ENCODE measurements at places on chromosomes 16 and 17.

- peaks cover 45% of the 10 kb centered on the region for H3K4me1 ChIP-seq
- peak overlapping the region; percentile 27 for H3K4me3 ChIP-seq
- H3K27ac ChIP-seq = peak overlapping the region; percentile 74
- H3K27me3 ChIP-seq = no peaks in the 10 kb centered on the region
- peak; percentile 82 for DNase-seq
Observed at GRCh38 chr16:49556606-49557446, 183.2 kb downstream of the C16orf78 start.

DNA sequence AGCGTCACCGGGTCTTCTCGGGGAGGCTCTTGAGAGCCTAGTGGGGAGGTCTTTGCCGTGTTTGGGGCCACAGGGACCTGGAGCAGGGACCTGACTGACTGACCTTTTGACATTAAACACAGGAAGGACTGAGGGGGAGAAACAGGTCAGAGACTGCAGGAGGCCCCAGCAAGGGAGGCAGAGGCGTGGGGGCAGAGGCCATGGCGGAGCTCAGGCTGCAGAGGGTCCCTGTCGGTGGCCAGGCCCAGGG lies 41.6 kb upstream of the GSE1 start:
- DNase-seq = no peak
- no peaks in the 10 kb centered on the region for H3K36me3 ChIP-seq
- H3K4me1 ChIP-seq = peaks cover 52% of the 10 kb centered on the region
- no peaks in the 10 kb centered on the region for H3K27me3 ChIP-seq
- no peak overlapping the region for H3K4me3 ChIP-seq
- no peak overlapping the region for H3K27ac ChIP-seq

DNA sequence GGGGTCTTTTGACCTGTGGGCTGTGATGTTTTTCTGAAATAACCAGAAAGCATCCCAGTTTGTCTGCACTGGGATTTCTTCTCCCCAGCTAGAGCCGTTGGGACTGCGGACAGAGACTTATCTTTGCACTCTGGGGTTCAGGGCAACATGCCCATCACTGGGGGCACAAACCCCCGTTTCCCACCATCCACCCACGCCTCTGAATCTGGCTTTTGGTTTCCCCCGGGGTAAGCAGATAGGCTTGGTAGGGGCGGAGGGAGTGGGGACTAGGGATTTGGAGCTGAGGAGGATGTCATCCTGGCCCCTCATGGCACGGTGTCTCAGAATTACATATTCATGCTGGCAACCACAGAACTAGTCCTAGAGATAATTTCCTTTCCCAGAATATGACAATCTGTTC lies 68.6 kb downstream of the CCDC182 start:
- H3K27ac ChIP-seq = no peak overlapping the region
- no peaks in the 10 kb centered on the region for H3K27me3 ChIP-seq
- no peak overlapping the region for H3K4me3 ChIP-seq

GRCh38 chr17:55237841-55238178 lies 26.9 kb upstream of the HLF start:
- no peaks in the 10 kb centered on the region for H3K36me3 ChIP-seq
- peaks cover 28% of the 10 kb centered on the region for H3K4me1 ChIP-seq
- H3K27me3 ChIP-seq = no peaks in the 10 kb centered on the region
- no peak for DNase-seq
- H3K27ac ChIP-seq = peak overlapping the region; percentile 77
- H3K4me3 ChIP-seq = peak overlapping the region; percentile 53

DNA sequence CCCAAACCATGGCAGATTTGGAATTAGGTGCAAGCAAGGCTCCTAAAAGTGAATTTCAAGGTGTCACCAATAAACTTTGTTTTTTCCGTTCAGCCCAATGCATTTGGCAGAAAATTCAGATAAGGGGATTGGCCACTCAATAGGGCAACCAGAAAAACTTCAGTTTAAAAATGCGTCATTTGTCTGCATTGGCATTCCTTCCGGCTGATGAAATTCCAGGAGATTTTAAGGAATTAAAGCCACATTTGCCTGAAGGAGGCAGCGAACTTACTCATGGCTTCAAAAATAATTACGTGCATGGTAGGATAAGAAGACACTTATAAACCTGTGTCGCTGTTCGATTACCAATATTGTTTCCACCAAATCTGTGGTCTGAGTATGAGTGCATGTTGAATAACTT lies 151.9 kb downstream of the SALL1 start:
- DNase-seq = no peak
- H3K36me3 ChIP-seq = no peaks in the 10 kb centered on the region
- H3K4me1 ChIP-seq = no peaks in the 10 kb centered on the region
- no peak overlapping the region for H3K4me3 ChIP-seq
- no peak overlapping the region for H3K27ac ChIP-seq
